ENCODE measurements at places on chromosomes 7 and 10.

GRCh38 chr10:93379731-93380575 lies 102.2 kb downstream of the MYOF start:
- DNase-seq: no peak

GRCh38 chr10:4260483-4261124 lies 475.6 kb upstream of the KLF6 start:
- no peak for DNase-seq

DNA sequence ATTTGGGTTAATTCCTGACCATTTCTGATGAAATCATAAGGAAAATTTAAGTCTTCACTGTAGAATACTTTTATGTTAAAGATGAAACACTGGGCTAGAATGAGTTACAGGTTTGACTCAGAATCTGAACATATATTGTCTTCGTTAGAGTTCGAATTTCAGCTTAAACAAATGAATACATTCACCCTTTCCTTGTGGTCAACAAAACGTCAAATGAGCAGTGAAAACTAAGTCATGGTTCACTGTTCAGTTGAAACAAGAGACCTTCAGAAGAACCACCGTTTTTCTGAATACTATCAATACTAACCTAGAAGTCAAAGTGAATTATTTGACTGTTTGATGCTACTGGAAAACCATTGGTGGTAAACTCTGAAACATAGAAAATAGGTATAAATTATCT lies 235.2 kb upstream of the ZWINT start:
- no peak for DNase-seq

DNA sequence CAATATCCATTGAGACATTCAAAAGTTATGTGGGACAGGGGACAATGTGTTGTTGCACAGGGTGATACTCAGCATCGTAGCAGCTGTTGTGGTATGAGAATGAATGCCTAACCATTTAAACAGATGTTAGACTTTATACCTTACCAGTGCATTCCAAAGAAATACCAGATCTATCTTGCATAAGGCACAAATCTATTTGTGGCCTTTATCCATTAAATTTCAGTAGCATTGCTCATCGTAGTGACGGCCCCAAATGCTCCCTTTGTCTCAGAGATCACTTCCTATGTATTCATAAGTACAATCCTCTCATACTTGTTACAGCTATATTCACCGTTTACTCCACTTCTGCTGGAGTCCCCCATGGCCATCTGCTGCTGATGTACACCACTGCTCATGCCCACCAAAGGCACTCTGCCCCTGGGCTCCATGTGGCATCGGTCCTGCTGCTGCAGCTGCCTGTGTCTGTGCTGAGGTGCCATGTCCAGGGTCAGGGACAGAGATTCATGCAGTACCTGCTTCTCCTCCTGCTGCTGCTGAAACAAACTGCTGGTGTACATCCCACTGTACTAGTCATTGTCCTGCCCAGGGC lies 96.3 kb downstream of the CPED1 start:
- no peak for DNase-seq

DNA sequence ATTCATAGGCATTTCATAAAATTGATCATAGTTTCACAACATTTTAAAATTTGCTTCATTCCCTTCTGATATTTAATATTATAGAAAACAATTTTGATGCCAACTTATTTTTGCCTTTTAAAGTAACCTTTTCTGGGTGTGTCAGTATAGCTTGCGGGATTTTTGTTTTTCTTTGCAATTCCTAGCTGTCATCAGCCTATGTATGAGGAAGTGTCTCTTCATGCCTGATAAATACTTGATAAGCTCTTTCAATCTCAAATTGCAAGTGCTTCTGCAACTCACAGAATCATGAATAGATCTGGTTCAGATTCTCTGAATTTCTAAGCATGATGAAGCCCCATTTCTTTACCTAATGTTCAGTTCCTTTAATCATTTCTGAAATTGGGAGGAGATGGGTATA lies 28.0 kb upstream of the ARHGAP21 start:
- DNase-seq: no peak

GRCh38 chr7:105621617-105622016 lies 40.3 kb upstream of the EFCAB10 start:
- no peak for DNase-seq

- no peak for DNase-seq
Measured at GRCh38 chr10:11285171-11285570, 267.5 kb downstream of the CELF2 start.
